G401 (cell line): ENCODE measurements at places on chromosomes 7 and 10. TPM values are rescaled to one million over a fixed set of nuclear protein-coding genes. Genes with fewer than 3 reads are reported as not detected.

Gene TNS3
- total RNA-seq, result 35.4 and 37.3 TPM in 2 replicates

Gene PSMG3
- 97.4 and 104 TPM in 2 replicates for total RNA-seq

Gene SEMA3A
- 0.34 TPM in 1 of 2 replicates, not detected in the other for total RNA-seq

Gene GPR146
- total RNA-seq, result 1.2 TPM in 1 of 2 replicates, not detected in the other

Gene KCNIP2
- total RNA-seq, result not detected in 2 replicates

Gene PLEKHS1
- not detected in 2 replicates for total RNA-seq

Gene TMEM178B
- total RNA-seq, result 0.31 and 1.1 TPM in 2 replicates

Gene HOGA1
- 8.0 and 8.1 TPM in 2 replicates for total RNA-seq

Gene CLRN3
- total RNA-seq, result not detected in 2 replicates

Gene FAM170B
- not detected in 2 replicates for total RNA-seq

Gene NPFFR1
- not detected in 2 replicates for total RNA-seq

Gene NKX1-2
- 0.06 and 0.68 TPM in 2 replicates for total RNA-seq

Gene ANKRD61
- 0.54 TPM in 1 of 2 replicates, not detected in the other for total RNA-seq

Gene VENTX
- total RNA-seq, result 0.12 TPM in 1 of 2 replicates, not detected in the other

Gene FANK1
- 3.1 and 4.8 TPM in 2 replicates for total RNA-seq

Gene BAIAP2L1
- total RNA-seq, result 18.8 and 23.3 TPM in 2 replicates

Gene PAPOLB
- total RNA-seq, result 0.34 TPM in 1 of 2 replicates, not detected in the other

Gene LBX1
- total RNA-seq, result 17.5 and 32.2 TPM in 2 replicates

Gene BAG3
- 8.5 and 14.6 TPM in 2 replicates for total RNA-seq
